ENCODE measurements at places on chromosomes 3 and 15. TPM values are rescaled to one million over a fixed set of nuclear protein-coding genes. Genes with fewer than 3 reads are reported as not detected.

The TMEM212 gene
- not detected for polyA plus RNA-seq

- H3K4me1 ChIP-seq = no peaks in the 10 kb centered on the region
- H3K27ac ChIP-seq = no peak overlapping the region
- H3K27me3 ChIP-seq = peaks cover 5% of the 10 kb centered on the region
These were observed 400.8 kb upstream of the THBS1 start for GRCh38 chr15:39180030-39180429.

DNA sequence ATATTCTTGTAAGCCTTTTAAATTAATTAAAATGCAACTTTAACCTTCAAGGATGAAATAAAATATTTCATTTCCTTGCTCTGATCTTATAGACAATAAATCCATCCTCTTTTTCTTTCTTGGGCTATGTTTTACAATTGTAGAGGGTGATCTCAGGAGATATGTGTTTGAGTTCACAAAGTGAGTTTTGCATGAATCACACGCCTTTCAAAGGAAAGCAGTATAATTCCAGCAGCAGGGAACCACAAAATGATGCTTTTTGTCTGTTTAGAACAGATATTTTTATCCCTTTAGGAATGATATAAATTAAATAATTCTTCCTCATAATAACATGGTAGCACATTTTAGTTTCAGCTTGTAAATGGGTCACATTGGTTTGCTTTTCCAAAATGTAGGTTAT, 191.2 kb downstream of the SEMA6D start:
- H3K4me3 ChIP-seq = no peak overlapping the region
- H3K27me3 ChIP-seq = no peaks in the 10 kb centered on the region
- no peak overlapping the region for H3K27ac ChIP-seq
- H3K36me3 ChIP-seq = peaks cover 4% of the 10 kb centered on the region

- H3K27ac ChIP-seq = peak overlapping the region; percentile 99
- DNase-seq = no peak
- peaks cover 3% of the 10 kb centered on the region for H3K36me3 ChIP-seq
- no peaks in the 10 kb centered on the region for H3K27me3 ChIP-seq
These were observed 744 bp upstream of the CCDC32 start for GRCh38 chr15:40565333-40566238.

- no peaks in the 10 kb centered on the region for H3K36me3 ChIP-seq
- peaks cover 6% of the 10 kb centered on the region for H3K27me3 ChIP-seq
- no peak overlapping the region for H3K27ac ChIP-seq
- DNase-seq = no peak
- H3K4me1 ChIP-seq = peaks cover 12% of the 10 kb centered on the region
These were observed 15.2 kb downstream of the C3orf22 start for GRCh38 chr3:126543457-126544061.

The CPLX3 gene
- polyA plus RNA-seq = not detected

DNA sequence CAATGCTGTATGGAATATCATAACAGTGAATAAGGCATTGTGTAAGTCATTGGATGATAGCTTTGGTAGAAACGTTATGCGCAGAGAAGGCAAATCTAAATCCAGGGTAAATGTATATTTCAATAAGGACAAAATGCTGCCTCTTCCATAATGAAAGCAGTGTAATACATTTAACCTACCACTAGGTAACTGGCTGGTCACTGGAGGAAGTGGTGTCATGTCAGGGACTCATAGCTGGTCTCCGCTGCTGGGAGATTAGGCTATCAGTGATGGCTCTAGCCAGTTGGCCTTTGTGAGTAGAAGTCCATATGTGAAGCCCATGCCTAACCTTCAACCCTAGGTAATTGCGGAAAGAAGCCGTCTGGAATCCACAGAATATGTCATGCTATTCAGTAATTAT, 140.9 kb downstream of the NLGN1 start:
- DNase-seq = no peak
- H3K36me3 ChIP-seq = no peaks in the 10 kb centered on the region
- H3K27ac ChIP-seq = no peak overlapping the region
- H3K4me1 ChIP-seq = no peaks in the 10 kb centered on the region

DNA sequence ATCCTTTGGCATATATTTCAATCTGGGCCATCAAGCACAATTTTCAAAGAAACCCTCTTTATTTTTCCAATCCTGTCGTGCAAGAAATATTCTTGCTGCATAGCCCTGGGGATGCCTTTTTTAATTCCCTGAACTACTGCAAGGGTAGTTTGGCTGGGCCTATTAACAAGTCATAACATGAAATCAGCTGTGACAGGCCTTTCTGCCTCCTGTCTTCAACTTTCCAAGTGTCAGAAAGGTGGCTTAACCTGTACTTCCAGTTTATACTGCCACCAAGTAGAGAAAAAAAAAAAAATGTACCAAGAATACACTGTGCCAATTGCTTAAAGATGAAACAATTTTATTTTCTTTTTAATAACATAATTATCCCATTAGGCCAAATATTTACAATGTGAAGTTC, 32.4 kb upstream of the SPPL2A start:
- H3K4me3 ChIP-seq = no peak overlapping the region
- H3K27ac ChIP-seq = no peak overlapping the region
- no peak for DNase-seq
- H3K36me3 ChIP-seq = no peaks in the 10 kb centered on the region
- no peaks in the 10 kb centered on the region for H3K27me3 ChIP-seq

- H3K27me3 ChIP-seq = no peaks in the 10 kb centered on the region
- no peak for DNase-seq
- H3K4me3 ChIP-seq = no peak overlapping the region
- peaks cover 34% of the 10 kb centered on the region for H3K4me1 ChIP-seq
- H3K27ac ChIP-seq = peak overlapping the region; percentile 7
These were observed 14.3 kb downstream of the DYNC1LI1 start for GRCh38 chr3:32556332-32556731.

GRCh38 chr15:90024406-90024805, 23.3 kb downstream of the ZNF710 start:
- H3K27ac ChIP-seq = no peak overlapping the region
- no peaks in the 10 kb centered on the region for H3K36me3 ChIP-seq
- peaks cover 46% of the 10 kb centered on the region for H3K4me1 ChIP-seq
- DNase-seq = no peak
- H3K27me3 ChIP-seq = no peaks in the 10 kb centered on the region

- H3K4me3 ChIP-seq = no peak overlapping the region
- no peaks in the 10 kb centered on the region for H3K27me3 ChIP-seq
- peak overlapping the region; percentile 5 for H3K27ac ChIP-seq
- DNase-seq = no peak
- no peaks in the 10 kb centered on the region for H3K4me1 ChIP-seq
- no peaks in the 10 kb centered on the region for H3K36me3 ChIP-seq
These were observed 47.1 kb downstream of the FLNB start for GRCh38 chr3:58055314-58055713.

DNA sequence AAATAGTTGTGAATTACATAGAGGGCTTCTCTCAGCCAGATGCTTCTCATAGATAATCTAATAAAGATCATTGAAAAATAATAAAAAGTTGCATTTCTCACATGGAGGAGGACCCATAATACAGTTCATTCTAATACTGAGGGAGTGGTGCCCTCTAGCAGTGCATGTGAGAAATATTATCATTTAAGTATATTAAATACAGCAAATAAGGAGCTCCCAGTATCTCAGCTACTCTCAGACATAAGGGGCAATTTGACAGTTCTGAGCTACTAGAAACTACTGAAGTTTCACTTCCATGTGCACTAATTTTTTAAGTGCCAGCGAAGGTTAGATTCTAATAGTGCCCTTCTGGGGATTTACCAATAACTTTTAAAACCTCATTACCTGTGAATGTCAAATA, 188.3 kb downstream of the IL5RA start:
- H3K4me3 ChIP-seq = no peak overlapping the region
- H3K36me3 ChIP-seq = no peaks in the 10 kb centered on the region
- DNase-seq = no peak
- H3K4me1 ChIP-seq = no peaks in the 10 kb centered on the region

GRCh38 chr3:13019243-13020095, 53.8 kb downstream of the IQSEC1 start:
- peak overlapping the region; percentile 100 for H3K27ac ChIP-seq
- no peaks in the 10 kb centered on the region for H3K27me3 ChIP-seq
- H3K36me3 ChIP-seq = peaks cover 5% of the 10 kb centered on the region
- peaks cover 96% of the 10 kb centered on the region for H3K4me1 ChIP-seq

DNA sequence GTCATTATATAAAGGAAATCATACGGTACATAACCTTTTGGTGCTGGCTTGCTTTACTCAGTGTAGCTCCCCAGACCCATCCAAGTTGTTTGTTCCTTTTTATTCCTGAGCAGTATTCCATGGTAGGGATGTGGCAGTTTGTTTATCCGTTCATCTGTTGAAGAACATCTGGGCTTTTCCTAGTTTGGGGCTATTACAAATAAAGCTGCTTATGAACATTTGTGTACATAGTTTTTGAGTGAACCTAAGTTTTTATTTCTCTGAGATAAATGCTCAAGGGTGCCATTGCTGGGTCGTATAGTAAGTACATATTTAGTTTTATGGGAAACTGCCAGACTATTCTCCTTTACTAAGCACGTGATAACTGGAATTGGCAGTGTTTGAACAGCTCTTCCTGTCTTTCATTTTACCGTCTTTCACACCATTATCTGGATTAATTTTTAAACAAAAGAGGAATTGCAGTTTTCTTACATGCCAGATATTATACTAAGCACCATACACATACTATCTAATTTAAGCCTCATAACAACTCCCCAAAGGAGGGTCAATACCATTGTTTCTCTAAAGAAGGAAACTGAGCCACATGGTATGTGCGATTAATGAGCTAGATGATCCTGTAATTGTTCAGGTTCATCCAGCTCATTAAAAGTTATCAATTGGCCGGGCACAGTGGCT, 85.6 kb downstream of the PTPRG start:
- H3K36me3 ChIP-seq = no peaks in the 10 kb centered on the region
- no peaks in the 10 kb centered on the region for H3K27me3 ChIP-seq
- H3K4me1 ChIP-seq = no peaks in the 10 kb centered on the region
- H3K4me3 ChIP-seq = no peak overlapping the region
- no peak for DNase-seq

GRCh38 chr3:16608816-16609215, 3.6 kb upstream of the DAZL start:
- no peak overlapping the region for H3K4me3 ChIP-seq
- peaks cover 4% of the 10 kb centered on the region for H3K27me3 ChIP-seq
- H3K4me1 ChIP-seq = peaks cover 3% of the 10 kb centered on the region
- DNase-seq = no peak
- H3K36me3 ChIP-seq = no peaks in the 10 kb centered on the region

DNA sequence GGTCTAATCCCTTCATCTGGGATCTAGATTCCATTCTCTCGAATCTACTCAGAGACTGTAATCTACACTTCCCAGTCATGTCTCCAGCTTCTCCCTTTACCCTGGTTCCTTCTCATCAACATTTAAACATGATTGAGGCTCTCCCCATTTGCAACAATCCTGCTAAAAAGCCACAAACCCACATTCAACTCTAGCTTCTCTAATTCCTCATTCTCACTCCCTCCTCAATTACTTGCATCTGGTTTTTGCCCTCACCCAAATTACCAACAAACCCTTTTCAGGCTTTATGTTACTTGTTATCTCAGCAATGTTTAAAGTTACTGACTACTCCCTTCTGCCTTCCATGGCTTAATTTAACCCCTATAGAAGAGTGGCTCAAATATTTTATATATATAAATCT, 11.5 kb downstream of the ETFA start:
- H3K36me3 ChIP-seq = peaks cover 5% of the 10 kb centered on the region
- H3K4me3 ChIP-seq = no peak overlapping the region
- no peaks in the 10 kb centered on the region for H3K27me3 ChIP-seq
- peaks cover 9% of the 10 kb centered on the region for H3K4me1 ChIP-seq
- no peak for DNase-seq

- H3K4me3 ChIP-seq = no peak overlapping the region
- H3K36me3 ChIP-seq = no peaks in the 10 kb centered on the region
- H3K4me1 ChIP-seq = no peaks in the 10 kb centered on the region
- no peak overlapping the region for H3K27ac ChIP-seq
- no peak for DNase-seq
These were observed 367.6 kb upstream of the PLSCR5 start for GRCh38 chr3:146972726-146973125.

DNA sequence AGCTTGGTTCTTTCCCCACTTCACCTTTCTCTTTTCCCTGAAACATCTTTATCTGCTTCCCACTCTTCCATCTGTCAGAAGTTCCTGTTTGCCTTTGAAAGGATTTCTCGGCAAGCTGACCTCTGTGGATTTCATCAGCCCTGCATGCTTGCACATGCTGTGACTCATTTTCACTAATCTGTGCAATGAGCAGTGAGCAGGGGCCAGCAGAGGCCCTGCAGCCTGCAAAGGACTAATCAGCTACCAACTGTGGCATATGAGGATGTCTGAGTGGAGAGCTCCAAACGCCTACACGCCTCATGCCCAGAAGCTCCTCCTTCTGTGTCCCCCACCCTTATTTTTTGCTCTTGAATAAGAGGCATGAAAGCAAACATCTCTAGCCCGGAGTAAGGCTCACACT, 333.0 kb upstream of the SEMA6D start:
- no peaks in the 10 kb centered on the region for H3K4me1 ChIP-seq
- no peaks in the 10 kb centered on the region for H3K36me3 ChIP-seq
- DNase-seq = no peak
- H3K27me3 ChIP-seq = no peaks in the 10 kb centered on the region
